ENCODE measurements at places on chromosomes 11 and 22.
A peak's percentile ranks its signal among the peaks of the same experiment; 100 is the strongest.

DNA sequence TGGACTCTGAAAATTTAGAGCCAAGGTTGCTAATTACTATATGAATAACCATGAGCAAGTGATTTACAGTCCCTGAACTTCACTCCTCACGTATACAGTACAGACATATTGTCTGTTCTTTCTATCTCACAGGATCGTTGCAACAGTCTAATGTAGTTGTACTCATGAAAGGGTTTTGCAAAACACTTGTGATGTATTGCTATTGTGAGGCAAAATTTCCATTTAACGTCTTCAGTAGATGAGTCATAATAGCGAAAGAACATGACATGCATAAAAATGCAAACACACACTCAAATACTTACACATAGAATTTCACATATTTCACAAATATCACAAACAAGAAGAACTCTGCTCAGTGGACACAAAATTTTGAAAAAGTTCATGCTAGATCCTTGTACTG, 134.6 kb upstream of the TRPC6 start:
- DNase-seq, result no peak

DNA sequence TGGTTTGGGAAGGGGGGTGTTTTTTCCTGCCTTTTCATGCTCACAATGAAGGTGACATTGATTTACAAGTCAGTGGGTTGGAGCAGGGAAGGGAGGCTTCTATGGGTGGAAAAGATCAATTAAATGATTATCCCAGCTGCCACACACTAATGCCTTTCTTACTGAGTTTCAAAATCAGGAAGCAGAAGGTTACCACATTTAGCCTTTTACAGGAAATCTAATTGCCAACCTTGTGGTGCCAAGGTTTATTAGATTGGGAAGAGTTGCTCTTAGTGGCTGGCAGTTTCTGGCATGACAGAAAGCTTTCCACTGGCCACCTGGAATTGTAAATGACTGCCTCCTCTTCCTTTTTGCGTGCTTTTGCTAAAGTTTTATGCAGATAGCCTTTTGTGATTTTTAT, 98.7 kb downstream of the NAV2 start:
- DNase-seq, result no peak

- no peak for DNase-seq
These were observed 5.6 kb upstream of the PLXNB2 start for GRCh38 chr22:50313021-50313420.

DNA sequence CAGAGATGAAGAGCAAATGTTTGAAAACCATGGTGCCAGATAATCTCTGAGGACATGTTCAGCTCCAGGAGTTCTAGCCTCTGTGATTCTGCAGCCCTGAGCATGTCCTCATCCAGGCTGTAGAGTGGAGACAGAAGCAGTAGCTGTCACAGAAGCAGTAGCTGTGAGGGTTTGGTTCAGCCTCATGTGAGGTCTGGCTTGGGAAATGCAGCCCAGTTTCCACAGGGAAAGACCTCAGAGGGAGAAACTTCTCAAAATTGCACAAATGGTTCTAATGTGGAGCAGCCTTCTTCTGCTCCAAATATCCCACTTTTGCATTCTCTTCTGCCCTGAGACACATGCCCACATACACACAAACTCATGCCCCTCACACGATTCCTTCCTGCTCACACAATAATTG, 48.4 kb downstream of the DBX1 start:
- DNase-seq, result no peak

GRCh38 chr11:65773784-65774411, 6.9 kb downstream of the AP5B1 start:
- DNase-seq, result no peak

DNA sequence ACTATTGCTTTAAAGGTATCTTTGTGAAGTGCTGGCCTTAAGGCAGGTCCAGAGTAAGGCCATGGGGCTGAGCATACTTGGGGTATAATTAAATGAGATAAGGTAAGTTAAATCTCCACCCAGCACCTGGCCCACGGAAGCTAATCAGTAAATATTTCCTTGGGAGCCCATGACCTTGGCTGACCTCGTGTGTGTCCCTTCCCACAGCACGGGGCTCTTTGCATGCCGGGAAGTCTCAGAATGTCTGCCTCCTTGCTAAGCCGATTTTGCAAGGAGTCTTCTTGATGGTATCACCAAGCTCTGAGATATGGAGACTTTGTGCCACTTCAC, 46.5 kb downstream of the ADM start:
- no peak for DNase-seq

DNA sequence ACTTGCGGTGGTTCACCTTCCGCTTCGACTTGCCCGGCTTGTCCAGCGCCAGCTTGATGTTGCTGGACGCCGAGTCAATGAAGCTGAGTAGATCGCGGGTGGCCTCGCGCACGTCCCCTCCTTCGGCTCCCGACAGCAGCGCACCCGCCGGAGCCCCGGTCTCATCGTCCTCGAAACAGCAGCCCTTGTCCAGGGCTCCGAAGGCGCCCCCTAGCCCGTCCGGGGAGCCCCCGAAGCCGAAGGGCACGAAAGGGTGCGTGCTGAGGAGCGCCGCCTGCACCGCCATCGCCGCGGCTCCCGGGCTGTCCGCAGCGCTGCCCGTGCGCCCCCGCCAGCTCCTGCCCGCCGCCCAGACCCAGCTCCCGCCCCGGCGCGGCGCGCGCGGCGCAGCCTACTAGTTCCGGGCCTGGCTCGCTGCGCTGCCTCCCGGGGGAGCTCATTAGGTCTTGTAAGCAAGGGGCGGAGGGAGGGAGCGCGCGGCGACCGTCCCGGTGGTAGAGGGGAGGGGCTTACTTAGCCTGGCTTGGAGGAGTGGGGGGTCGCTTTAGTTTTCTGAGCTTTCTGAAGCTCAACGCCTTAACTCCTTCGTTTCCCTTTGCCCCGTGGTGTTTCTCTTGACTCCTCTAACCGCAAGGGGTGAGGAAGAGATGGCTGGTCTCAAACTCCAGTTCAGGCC, at the start of gene FAM181B:
Gene FAM181B, minus strand, starts transcription at position 421 of the 676 bp plus-strand sequence. Its CDS starts 135 bp downstream, at position 286.
- no peak for DNase-seq

- DNase-seq, result no peak
These were observed 36.9 kb upstream of the RAB1B start for GRCh38 chr11:66231561-66231960.

- no peak for DNase-seq
These were observed 80.5 kb downstream of the GRAMD1B start for GRCh38 chr11:123510579-123510905.

DNA sequence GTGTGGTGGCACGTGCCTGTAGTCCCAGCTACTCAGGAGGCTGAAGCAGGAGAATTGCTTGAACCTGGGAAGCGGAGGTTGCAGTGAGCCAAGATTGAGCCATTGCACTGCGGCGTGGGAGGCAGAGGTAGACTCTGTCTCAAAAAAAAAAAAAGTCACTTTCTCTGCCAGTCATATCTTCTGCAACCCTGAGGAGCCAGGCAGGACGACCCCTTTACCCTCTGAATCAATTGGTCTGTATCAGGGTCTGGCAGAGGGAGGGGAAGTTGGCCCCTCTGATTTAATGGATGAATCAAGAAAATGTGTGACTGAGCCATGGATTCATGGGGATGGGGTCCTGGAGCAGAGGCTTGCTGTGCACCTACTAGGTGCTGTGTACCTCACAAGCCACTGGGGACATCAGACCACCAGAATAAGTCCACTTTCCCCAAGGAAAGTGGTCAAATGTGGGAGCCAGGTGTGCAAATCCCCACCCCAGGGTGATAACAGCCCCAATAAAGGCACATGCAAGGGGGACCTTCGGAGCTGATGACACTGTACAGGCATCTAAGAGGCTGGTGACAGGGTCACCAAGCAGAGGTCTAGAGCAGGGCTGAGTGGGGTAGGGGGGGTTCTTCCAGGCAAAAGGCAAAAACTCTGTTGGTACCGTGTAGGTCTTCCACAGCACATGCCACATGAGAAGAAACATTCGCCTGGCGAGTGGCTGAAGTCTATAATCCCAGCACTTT, 29.0 kb downstream of the TXN2 start:
- no peak for DNase-seq

DNA sequence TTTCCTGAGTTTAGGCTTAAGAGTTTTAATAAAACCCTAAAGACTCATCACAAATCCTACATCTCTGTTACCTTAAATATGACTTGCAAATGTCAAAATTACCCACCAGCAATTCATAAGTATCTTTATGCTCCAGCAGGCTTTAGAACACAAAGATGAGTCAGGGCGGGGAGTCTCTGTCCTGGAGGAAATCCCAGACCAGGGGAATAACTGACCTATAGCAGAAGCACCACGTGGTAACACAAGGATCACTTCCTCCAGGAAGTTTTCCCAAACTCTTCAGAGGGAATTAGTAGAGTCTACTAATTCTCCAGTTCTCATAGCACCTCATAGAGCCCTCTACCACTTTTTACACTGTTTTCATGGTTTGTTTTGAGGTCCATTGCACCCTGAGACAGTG, 217.0 kb downstream of the NAV2 start:
- DNase-seq, result no peak

DNA sequence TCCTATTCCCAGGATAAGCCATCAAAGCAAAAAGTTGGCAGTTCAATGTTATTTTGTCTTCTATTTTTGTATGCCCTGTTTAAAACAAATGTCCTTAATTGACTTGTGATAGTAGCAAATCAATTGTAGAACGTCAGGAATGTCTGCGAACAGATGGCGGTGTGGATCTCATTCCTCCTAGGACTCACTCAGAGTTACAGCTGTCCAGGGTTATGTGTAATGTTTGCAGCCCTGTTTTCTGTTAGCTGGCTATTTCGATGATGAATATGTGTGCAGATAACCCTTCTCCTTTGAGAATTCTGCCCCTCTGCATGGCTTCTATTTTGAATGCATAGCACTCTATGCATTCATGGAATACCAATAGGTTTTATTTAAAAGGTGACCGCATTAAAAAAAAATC, 1248.0 kb upstream of the CNTN5 start:
- no peak for DNase-seq

DNA sequence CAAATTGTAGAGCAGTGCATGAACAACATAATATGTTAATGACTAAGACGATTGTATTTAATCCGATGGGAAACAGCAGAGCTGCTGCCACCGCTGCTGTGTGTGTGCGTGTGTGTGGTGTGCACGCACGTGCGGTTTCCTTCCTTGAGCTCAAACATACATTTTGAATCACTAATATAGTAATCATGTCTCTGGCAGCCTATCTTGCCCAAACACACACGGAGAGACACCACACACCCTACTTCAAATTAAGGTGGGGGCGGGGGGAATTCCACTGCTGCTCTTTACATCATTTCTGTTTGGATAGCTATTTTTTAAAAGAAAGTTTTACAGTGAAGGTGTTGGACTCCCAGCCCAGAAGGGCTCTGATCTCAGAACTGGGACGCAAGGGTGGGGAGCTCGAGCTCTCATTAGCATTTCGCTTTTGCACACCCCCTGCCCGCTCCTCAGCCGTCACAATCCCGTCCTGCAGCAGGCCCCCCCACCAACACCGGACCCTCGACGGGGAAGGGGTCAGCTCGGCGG, 651 bp upstream of the FAM83F start:
- peak; percentile 44 for DNase-seq

GRCh38 chr11:89922195-89922660, at the start of gene TRIM49D1:
Gene TRIM49D1 (minus strand): TSS chr11:89922245. CDS start chr11:89917710, 4,535 bp downstream.
- no peak for DNase-seq

GRCh38 chr11:7892840-7893254, 38.2 kb downstream of the OR10A6 start:
- DNase-seq, result no peak

GRCh38 chr11:134429106-134429505, 17.1 kb upstream of the B3GAT1 start:
- no peak for DNase-seq

DNA sequence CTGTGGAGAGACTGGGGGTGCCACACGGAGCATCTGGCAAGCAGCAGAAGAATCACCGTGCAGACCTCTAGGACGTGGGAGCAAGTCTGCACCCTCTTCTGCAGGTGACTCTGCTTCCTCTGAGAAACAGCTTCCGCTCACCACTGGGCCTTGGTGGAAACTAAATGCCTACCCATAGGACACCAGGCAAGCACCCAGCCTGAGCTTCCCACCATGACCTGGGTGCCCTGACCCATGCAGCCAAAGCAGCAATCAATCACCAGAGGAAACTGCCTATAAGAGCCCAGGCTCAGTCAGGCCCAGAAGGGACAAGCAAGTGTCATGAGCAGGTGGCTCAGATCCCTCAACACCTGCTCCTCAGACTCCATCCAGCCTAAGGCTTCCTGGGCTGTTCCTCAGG, 63.4 kb downstream of the IGLL5 start:
- no peak for DNase-seq

DNA sequence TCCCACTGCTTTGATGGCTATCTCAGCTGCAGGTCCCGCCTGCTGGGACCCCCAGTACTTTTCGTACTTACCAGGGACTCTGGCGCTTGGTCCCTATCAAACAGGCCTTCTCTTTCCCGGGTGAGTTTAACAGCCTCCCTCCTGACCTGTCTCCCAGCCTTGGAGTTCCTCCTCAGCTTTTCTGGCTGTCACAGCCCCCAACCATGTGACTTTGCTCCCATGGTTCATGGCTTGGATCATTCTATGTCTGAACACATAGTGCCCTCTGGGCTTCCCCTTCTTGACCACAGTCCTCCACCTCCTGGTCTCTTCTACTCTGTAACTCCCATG, 56.9 kb downstream of the PARVA start:
- no peak for DNase-seq

- DNase-seq, result no peak
These were observed 74.4 kb downstream of the SLC36A4 start for GRCh38 chr11:93123351-93123898.

GRCh38 chr22:47872761-47873535, 1110.5 kb downstream of the TBC1D22A start:
- no peak for DNase-seq

DNA sequence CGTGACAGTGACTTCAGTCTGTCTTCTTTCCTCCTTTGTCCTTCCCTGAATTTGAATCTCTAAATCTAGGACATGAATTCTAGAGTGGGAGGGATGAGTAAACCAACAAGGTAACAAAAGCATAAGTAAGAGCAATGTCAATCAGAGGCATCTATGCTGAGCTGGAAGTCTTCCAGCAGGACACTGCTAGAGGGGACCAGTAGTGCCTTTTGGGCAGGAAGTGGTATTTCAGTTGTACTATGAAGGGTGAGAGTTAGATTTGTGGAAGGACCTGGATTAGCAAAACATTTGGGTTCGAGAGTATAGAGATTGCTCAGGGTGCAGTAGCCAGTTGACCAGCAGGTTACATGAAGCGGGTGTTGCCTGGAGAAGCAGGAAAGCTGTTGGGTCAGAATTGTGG, 40.3 kb downstream of the MEI1 start:
- DNase-seq, result no peak

- DNase-seq, result no peak
These were observed 437.8 kb downstream of the DYNC2H1 start for GRCh38 chr11:103547024-103547423.

DNA sequence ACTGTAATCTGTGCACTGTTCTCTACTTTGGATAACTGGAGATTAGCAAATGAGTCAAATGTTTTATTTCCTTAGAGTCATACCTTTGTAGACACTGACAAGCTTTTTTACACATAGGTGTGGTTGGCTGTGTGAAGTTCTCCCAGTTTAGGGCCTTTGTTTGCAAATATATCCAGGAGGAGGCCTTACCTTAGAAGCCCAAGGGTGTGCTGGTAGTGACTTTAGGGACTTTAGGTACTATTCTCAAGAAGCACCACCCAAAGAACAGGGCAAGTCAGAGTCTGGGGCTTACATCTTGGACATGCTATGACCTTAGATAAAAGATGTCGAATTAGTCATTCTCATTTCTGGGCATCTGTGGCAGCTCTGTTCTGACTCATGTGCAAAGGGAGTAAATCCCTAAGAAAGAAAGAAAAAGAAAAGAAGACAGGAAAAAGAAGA, 4.8 kb upstream of the FAR1 start:
- DNase-seq, result no peak

- no peak for DNase-seq
These were observed 28.3 kb upstream of the MALAT1 start for GRCh38 chr11:65470433-65471049.

All from stimulated activated CD4-positive, alpha-beta T cell treated with anti-CD3 and anti-CD28 coated beads, TNF-alpha, amount 100 ng/mL, for 4 hours (primary cell).